ENCODE measurements at places on chromosomes 6 and 20.

DNA sequence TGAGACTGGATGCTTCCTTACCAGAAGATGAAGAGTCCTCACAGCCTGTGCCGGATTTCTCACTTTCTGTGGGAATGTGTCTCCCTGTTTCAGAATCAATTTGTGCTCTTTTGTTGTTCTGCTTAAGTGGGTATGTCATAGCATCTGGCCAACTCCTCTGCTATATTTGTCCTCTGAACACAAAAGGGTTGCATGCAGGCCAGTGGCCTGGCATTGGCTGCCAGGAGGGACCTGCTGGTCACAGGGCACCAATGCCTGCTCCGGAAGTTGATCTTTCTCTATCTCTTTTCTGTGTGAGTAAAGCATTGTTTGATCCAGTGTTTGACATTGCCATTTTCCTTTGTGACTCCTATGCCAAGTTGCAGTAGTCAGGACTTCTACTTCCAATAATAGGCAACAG is 47.8 kb downstream of the JARID2 start:
- DNase-seq, result no peak

- no peak for DNase-seq
These were observed 9.6 kb upstream of the BTN3A2 start for GRCh38 chr6:26355366-26355765.

DNA sequence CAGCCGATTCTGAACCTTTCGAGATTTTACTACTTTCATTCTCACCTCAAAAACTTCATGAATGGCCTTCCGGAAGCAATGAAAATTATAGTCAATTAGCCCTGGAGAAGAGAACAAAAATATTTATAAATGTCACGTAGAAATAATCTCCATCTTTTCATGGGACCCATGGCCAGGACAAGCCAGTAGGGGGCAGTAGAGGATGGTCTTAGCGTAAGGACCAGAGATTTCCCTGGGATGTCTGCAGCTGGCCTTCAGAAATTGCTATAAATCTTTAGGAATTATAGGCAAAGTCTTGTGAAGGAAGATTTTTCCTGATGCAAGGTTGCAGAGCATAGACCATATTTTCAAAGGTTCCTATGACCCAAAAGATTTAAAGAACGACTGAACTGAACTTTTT is 15.6 kb upstream of the UBE2J1 start:
- DNase-seq, result peak; percentile 78

DNA sequence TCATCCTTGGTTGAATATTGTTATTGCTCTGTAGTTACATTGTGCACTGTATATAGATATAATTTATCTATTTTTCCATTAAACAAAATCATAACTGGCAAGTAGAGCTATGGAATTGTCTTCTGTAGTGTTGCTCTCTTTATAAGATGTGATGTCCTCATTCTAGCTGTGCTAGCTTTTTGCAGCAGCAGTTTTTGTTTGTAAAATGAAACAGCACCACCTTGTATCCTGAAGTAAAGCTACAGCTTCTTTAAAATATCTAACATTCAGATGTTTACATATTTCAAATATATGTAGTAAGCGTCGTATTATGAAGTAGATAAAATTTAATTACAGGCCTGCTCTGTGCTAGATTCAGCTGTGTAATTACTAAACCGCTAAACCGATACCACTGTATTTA is 328.8 kb upstream of the MANEA start:
- peak; percentile 18 for DNase-seq

GRCh38 chr6:14520029-14520428 is 402.5 kb downstream of the CD83 start:
- DNase-seq, result no peak

Measured in OCI-M1 (cell line).